Stimulated activated CD8-positive, alpha-beta memory T cell treated with anti-CD3 and anti-CD28 coated beads, Interleukin-2, amount 100 ng/mL, for 1 hour (primary cell): ENCODE measurements at places on chromosomes 13 and 19.

- DNase-seq, result no peak
Measured at GRCh38 chr19:632579-633067, 714 bp downstream of the POLRMT start.

GRCh38 chr13:103525530-103525929 is 459.3 kb upstream of the SLC10A2 start:
- no peak for DNase-seq

DNA sequence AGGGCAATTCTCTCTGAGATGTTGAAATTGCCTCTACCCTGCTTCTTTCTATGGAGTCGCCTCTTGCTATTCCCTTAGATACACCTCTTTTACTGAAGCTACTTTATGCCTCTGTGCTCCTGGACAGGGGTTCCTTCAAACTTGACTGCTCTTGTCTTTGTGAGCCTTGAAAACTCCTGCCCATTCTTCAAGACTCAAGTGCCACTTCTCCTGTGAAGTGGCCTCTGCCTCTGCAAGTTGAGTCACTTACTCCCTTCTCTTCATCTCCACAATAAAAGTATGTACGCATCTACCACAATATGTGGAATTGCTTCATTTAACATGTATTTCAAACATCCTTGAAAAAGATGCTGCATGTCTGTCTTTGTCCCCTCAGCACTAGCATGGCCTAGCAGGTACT is 66.0 kb upstream of the TPP2 start:
- no peak for DNase-seq

- no peak for DNase-seq
Measured at GRCh38 chr13:94968757-94969086, 256.4 kb upstream of the SOX21 start.

DNA sequence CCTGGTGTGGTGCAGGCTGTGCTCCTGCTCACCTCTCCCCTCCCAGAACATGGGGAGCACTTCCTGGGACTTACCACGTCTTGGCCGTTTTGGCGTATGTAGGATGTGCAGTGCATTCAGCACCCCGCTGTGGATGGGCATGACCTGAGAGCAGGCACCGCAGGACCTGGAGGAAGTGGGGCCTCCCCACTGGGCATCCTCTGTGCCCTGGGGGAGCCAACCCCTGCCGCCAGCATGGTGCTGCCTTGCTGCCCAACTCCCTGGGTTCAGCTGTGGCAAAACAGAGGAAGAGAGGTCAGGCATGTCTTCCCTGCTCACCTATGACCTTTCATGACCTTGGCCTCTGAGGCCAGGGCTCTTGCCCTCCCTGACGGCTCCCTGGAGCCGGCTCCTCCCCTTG is 103.5 kb downstream of the RAB20 start:
- DNase-seq, result no peak

DNA sequence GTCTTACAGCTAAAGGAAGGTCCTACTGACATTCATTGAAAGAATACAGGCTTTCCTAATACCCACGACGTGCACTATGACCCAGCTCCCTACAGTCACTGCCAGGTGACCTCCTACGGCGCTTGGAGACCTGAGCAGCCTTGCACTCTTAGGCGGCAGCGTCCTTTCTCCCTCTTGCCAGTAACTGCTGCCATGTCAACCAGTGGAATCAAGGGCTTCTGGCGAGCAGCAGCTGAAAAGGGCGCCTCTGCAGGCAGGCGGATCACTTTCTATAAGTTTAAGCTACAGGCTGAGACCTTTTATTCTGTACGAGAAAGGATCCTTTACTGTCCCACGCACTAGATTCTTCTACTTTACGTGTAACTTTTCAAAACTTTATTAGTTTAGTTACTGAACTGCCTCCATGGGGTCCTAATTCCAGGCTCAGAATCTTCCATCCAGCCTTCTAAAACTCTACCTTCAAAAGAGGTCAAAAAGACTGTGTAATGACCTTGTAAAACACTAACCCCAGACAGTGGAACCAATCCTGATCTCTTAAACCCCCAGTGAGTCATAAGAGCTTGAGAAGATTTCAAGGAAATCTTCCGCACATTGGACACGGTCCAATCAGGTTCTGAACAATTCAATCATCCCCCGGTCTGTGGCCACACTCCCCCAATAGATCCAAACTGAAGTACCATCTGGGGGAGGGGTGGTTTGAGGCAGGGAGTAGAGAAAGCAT is 1.9 kb downstream of the KCTD12 start:
- no peak for DNase-seq

- DNase-seq, result no peak
Measured at GRCh38 chr19:57031106-57031505, 88.7 kb upstream of the USP29 start.

DNA sequence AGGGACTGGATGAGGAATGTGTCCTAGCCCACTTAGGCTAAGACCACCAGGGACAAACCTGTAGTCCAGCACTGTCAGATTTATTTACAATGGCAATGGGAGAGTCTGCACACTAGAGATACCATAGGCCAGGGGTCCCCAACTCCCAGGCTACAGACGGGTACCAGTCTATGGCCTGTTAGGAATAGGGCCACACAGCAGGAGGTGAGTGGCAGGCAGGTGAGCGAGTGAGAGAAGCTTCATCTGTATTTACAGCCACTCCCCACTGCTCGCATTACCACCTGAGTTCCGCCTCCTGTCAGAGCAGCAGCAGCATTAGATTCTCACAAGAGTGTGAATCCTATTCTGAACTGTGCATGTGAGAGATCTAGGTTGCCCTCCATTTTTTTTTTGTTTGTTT is 2.4 kb downstream of the THAP8 start:
- no peak for DNase-seq

DNA sequence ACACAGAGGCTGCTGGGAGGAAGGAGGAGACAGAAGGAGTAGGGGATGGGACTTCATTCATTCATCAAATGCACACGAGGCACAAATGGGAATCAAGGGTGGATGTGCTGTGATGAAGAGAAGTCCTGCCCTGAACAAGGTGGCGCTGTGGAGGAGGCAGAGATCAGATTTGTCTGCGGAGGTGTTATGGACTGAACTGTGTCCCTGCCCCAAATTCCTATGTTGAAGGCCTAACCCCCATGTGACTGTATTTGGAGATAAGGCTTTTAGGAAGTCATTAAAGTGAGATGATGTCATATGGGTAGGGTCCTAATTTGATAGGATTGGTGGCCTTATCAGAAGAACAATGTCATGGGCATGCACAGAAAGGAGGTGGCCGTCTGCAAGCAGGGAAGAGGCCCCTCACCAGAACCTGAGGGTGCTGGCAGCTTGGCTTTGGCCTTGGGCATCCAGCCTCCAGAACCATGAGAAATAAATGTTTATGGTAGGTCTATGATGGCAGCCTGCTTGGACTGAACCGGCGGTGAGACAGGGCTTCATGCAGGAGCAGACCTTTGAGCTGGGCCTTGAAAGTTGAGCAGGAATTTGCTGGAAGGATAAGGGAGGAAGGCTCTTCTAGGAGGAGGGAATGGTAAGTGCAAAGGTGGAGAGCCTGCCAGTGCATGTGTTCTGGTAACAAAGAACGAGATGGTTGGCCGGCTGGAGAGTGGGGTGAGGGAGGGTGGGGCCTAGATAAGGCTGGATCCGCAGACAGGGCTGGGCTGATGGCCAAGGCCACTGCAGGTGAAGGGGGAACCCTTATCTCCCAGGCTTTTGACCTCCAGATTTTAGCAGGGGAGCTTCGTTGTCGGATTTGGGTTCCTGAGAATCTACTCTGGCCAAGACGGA is 2.7 kb upstream of the CEBPA start:
- DNase-seq, result no peak

GRCh38 chr19:48841571-48841970 is 5.3 kb upstream of the HSD17B14 start:
- no peak for DNase-seq

DNA sequence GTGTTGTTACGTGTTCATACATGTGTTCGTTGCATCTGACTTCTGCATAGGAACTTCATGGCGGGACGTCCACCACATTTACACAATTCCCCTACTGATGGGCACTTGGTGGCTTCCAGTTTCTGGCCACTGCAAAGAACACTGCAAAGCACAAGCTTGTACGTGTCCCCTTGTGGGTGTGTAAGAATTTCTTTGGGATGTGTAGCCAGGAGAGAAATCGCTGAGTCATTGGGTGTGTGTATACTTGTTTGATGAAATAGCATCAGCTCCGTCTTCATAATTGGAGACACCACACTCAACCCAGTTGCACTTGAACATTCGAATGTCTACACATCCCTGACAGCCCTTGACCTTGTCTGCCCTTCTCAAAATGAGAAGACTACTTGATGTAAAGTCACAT is 19.2 kb downstream of the KLK5 start:
- DNase-seq, result no peak

GRCh38 chr13:60134376-60134775 is 29.4 kb downstream of the DIAPH3 start:
- DNase-seq, result no peak

DNA sequence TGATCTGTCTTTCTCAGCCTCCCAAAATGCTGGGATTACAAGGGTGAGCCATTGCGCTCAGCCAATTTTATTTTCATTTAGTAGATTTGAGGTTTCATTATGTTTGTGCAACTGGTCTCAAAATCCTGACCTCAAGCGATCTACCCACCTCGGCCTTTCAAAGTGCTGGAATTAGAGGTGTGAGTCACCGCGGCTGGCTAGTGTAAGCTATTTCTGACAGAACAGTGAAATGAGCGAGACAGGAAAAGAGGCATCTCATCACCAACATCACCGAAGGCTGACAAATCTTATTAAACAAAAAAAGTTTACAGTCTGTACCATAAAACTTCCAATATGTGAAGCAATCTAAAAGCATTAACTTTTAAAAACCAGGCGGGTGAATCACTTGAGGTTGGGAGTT is 12.2 kb upstream of the ZNF888 start:
- DNase-seq, result no peak

DNA sequence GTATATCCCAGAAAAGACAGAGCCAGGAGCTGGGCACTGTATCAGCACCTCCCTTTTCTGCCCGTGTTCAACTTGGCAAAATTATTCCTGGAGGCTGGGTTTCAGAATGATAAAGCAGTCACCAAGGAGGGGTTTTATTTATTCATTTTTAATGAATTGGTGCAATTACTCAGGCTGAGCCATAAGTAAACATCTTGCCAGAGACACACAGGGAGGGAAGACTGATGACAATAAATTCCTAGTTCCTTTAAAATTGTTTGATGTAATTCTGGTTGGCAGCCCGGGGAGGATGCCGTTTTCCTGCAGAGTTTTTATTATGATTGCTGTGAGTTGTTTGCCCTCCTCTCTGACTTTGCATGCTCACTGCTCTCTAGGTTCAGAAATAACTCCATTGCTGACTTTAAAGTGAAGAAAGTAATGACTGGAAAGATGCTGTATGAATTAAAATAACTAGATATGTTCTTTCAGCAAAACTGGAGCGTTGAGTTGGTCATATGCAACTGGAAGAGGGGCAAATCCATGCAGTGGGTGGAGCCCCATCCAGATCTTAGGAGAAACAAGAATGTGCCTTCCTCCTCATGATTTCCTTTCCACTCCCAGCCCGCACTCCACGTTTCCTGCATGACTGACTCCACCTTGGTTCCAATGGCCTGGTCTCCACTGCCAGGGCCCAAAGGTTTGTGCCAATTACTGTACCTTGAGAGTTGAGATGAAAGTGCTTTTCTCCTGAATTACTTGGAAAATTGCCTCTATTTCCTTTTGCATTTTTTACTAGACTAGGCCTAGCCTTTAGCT is 182.1 kb downstream of the RFC3 start:
- no peak for DNase-seq

- no peak for DNase-seq
Measured at GRCh38 chr19:47141695-47142094, 11.1 kb downstream of the SAE1 start.

DNA sequence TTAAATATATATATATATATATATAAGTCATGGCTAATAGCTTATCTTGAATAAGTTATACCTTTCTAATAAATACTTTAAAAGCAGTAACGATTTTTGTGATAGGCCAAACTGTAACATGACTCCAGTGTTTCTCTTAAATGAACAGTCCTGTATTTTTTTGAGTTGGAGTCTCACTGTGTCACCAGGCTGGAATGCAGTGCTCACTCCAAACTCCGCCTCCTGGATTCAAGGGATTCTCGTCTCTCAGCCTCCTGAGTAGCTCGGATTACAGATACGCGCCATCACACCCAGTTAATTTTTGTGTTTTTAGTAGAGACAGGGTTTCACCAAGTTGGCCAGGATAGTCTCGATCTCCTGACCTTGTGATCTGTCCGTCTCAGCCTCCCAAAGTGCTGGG is 814.2 kb upstream of the SLITRK5 start:
- no peak for DNase-seq

DNA sequence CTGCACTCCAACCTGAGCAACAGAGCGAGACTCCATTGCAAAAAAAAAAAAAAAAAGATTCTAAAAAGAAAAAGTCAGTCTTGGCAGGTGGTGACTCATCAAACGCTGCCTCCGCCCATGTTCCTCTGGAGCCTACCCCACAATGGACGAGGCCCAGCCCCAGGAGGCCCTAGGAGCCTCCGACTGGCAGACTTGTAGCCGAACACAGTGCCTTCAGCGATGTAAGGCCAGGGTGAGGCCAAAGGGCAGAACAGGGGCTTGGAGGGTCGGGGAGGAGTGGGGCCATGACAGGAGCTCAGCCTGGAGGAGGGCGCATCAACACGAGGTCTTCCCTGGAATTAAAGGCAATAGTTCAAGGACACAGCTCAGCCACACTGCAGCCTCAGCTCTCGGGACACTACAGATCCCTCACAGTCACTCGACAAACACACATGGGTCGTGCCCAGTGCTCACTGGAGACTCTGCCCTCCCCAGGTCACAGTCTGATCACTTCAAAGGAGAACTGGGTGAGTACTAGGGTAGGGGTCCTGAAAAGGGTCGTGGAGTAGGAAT is 5.1 kb downstream of the USE1 start:
- DNase-seq, result no peak

GRCh38 chr13:109387471-109387870 is 398.9 kb downstream of the IRS2 start:
- no peak for DNase-seq

DNA sequence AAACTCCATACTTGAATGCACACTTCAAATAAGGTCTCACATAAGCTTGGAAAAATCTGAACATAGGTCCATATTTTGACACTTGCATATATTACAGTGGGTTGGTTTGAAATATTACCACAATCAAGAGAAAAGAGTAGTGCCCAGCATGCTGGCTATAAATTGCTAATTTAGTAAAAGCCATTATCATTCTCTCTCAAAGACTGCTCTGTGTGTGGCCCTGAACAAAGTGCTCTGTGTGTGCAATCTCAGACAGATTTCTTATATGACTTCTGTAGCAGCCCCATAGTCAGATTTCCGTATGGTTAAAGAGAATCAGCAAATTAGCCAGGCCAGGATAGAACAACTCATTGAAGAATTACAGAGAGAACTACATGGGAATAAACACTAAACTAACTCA is 78.2 kb downstream of the LIG4 start:
- no peak for DNase-seq

DNA sequence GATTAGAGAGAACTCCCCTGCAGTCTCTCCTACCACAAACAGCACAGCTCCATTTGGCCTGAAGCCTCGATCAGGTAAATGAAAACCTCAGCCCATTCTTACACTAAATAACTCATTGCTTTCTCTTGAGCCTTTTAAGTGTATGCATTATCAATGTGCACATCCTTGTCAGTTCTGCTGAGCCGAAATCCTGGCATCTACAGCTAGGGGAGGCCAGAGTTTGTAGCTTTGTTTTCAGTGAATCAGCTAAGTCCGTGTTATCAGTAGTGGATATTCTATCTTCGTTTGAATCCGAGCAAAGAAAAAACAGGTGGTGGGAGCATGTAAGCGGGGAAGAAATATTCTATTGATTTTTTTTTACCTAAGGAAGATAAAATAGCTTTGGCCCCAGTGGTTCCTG is 84.4 kb downstream of the ESD start:
- DNase-seq, result no peak

GRCh38 chr13:33817901-33818706 is at the start of gene RFC3:
Gene RFC3, plus strand, starts transcription at chr13:33818149. Its CDS starts 30 bp downstream, at chr13:33818179.
- peak; percentile 80 for DNase-seq
